ENCODE measurements at places on chromosomes 16 and 17.

DNA sequence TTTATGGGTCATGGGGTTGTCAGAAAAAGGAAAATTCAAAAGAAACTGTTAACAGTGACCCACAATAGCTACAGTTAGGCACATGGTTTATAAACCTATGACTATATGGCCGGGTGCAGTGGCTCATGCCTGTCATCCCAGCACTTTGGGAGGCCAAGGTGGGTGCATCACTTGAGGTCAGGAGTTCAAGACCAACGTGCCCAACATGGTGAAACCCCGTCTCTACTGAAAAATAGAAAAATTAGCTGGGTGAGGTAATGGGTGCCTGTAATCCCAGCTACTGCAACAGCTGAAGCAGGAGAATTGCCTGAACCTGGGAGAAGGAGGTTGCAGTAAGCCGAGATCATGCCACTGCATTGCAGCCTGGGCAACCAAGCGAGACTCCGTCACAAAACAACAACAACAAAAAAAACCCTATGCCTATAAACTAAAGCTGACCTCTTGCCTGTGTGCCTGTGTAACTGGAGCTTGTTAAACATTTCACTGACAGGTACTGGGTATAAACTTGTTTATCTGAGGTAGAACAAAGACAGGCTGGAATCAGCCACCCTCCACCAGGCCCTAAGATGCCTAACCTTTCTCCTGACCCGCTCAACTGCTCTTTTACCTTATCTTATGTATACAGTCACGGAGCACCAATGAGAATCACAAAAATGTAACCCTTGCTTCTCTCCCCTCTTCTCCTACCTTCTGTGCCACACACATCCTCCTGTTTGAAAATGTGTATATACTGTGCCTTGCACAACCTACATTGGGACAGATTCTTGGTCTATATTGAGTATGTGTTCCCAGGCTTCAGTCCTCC, 62.9 kb upstream of the ATF7IP2 start:
- H3K4me3 ChIP-seq, result no peak overlapping the region
- DNase-seq, result no peak
- H3K36me3 ChIP-seq, result no peaks in the 10 kb centered on the region
- H3K27ac ChIP-seq, result peak overlapping the region; percentile 17
- H3K27me3 ChIP-seq, result no peaks in the 10 kb centered on the region

DNA sequence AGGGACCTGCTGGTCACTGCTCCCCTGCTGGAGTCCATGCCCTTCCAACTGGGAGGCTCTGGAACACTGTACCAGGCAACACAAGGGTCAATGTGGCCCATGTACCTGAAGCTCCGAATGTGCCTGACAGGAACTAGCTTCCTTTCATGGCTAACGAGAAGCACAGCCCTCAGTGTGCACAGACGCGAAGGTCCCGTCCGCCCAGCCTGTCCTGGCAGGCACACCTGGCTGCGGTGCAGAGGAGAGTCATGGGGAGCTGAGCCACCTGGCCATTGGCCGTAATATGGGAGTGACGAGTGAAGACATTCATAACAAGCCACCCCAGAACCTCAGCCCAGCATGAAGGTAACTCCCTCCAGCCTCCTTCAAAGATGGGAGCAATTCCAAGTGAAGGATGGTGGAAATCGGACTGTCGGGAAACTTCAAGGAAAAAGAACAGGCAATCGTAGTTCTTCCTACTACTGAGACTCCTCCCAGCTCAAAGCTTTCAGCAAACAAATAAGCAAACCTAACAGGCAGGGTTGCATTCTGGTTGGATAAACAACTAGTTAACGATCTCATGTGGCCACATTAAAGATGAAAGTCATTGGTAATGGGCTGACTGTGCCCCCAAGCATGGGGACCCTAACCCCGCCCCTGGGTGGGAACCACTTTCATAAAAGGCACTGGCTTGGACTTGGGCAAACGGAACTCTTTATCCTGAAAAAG, 13.2 kb downstream of the TMEM11 start:
- DNase-seq, result no peak
- H3K27me3 ChIP-seq, result no peaks in the 10 kb centered on the region
- peaks cover 4% of the 10 kb centered on the region for H3K4me1 ChIP-seq
- H3K36me3 ChIP-seq, result no peaks in the 10 kb centered on the region
- no peak overlapping the region for H3K27ac ChIP-seq

- H3K27ac ChIP-seq, result no peak overlapping the region
- no peaks in the 10 kb centered on the region for H3K36me3 ChIP-seq
- no peaks in the 10 kb centered on the region for H3K27me3 ChIP-seq
- no peak overlapping the region for H3K4me3 ChIP-seq
- no peak for DNase-seq
- peaks cover 3% of the 10 kb centered on the region for H3K4me1 ChIP-seq
Observed at GRCh38 chr16:73878611-73879010, 418.0 kb upstream of the PSMD7 start.

DNA sequence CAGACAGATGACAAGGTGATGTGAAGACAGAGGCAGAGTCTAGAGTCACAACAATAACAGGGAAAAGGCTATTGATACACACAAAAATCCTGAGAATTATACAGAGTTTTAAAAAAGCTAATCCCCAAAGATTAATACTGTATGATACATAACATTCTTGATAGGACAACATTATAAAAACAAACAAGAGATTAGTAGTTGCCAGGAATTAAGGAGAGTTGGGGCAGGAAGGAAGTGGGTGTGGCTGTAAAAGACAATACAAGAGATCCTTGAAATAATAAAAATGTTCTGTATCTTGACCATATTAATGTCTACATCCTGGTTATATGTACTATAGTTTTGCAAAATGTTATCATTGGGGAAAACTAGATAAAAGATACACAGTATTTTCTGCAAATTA, 309.5 kb upstream of the PMFBP1 start:
- H3K4me3 ChIP-seq, result no peak overlapping the region
- H3K4me1 ChIP-seq, result no peaks in the 10 kb centered on the region
- H3K27ac ChIP-seq, result no peak overlapping the region
- no peaks in the 10 kb centered on the region for H3K36me3 ChIP-seq

- no peaks in the 10 kb centered on the region for H3K4me1 ChIP-seq
- H3K36me3 ChIP-seq, result no peaks in the 10 kb centered on the region
- peak within 1 kb of the TSS; percentile 71 for H3K27ac ChIP-seq
Observed at GRCh38 chr17:30291543-30292285, at the start of gene BLMH. Gene BLMH (minus strand): TSS chr17:30291944. CDS start chr17:30291819, 125 bp downstream.

DNA sequence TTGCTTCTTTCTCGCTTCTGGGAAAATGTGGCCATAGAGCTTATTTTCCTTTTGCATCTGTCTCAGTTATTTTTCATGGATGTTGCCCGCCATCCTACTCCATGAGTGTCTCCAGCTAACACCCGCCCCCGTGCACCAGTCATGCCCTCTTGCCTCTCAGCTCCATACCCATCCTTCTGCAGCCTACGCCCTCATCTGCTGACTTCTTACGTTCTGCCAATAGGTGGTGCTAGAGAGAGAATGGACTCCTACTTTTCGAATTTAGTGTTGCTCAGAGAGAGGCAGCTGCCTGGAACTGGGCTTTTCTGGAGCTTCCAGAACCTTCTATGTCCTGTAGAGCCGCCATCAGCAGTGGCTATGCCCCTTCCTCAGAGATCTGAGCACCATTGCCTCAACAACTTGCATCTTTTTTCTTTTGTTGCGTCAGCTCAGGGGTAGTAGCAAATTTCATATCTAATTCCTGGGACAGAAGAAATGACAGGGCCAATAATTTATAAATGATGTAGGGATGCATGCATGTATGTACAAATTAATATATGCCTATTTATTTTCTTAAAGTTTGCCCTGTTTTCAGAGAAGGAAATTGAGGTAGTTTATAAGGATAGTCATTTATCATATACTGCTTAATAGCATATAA, 119.7 kb upstream of the MYOCD start:
- no peaks in the 10 kb centered on the region for H3K27me3 ChIP-seq
- H3K36me3 ChIP-seq, result no peaks in the 10 kb centered on the region
- H3K4me1 ChIP-seq, result no peaks in the 10 kb centered on the region
- no peak overlapping the region for H3K27ac ChIP-seq
- DNase-seq, result peak; percentile 20

DNA sequence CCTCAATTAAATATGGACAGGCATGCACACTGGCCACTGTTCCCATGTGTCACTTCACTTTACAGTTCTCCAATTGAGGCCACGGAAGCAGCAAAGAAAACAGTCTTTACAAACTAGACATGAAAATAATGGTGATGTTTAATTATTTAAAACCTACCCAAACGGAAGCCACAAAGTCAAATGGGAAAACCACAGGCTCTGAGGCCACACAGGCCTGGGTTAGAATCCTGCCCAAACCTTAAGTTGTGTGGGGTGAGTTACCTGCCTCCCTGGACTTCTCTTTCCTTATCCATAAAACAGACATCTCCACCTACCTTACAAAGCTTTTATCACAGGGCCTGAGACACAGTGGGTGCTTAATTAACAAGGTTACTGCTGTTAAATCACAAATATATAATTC, 137.4 kb downstream of the PARN start:
- DNase-seq, result no peak
- H3K27me3 ChIP-seq, result no peaks in the 10 kb centered on the region
- no peak overlapping the region for H3K4me3 ChIP-seq
- peaks cover 25% of the 10 kb centered on the region for H3K4me1 ChIP-seq

DNA sequence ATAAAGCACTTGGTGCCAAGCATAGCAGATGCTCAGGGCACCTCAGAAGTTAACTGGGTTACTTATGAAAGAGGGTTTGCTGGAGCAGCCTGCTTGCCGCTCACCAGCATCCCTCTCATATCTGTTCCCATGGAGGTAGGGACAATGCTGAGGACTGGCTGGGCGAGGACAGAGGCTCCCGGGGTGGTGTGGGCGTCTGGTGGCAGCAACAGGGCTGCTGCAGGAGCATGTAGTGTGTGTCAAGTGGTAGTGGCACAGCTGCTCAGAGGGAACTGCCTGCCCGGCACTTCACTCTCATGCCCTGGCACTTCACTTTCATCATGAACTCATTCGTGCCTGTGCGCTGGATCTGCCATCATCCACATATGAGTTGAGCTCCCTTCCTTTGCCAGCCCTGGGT, 26.9 kb upstream of the ZNHIT3 start:
- no peaks in the 10 kb centered on the region for H3K4me1 ChIP-seq
- no peak for DNase-seq
- H3K27me3 ChIP-seq, result peaks cover 11% of the 10 kb centered on the region
- H3K27ac ChIP-seq, result no peak overlapping the region

GRCh38 chr17:40112191-40112711, 9.5 kb upstream of the MSL1 start:
- no peaks in the 10 kb centered on the region for H3K27me3 ChIP-seq
- no peak for DNase-seq
- no peaks in the 10 kb centered on the region for H3K36me3 ChIP-seq
- H3K4me1 ChIP-seq, result peaks cover 56% of the 10 kb centered on the region

GRCh38 chr17:10233161-10233560, 34.8 kb upstream of the GAS7 start:
- H3K27ac ChIP-seq, result no peak overlapping the region
- DNase-seq, result no peak
- H3K36me3 ChIP-seq, result no peaks in the 10 kb centered on the region

- no peaks in the 10 kb centered on the region for H3K36me3 ChIP-seq
- no peak overlapping the region for H3K4me3 ChIP-seq
- peaks cover 16% of the 10 kb centered on the region for H3K4me1 ChIP-seq
- peaks cover 24% of the 10 kb centered on the region for H3K27me3 ChIP-seq
- H3K27ac ChIP-seq, result no peak overlapping the region
Observed at GRCh38 chr16:162271-162991, 3.3 kb upstream of the HBM start.

GRCh38 chr17:38326996-38327792, 16.6 kb downstream of the GPR179 start:
- H3K4me1 ChIP-seq, result no peaks in the 10 kb centered on the region
- H3K36me3 ChIP-seq, result peaks cover 11% of the 10 kb centered on the region
- no peaks in the 10 kb centered on the region for H3K27me3 ChIP-seq

- no peak for DNase-seq
- peak overlapping the region; percentile 75 for H3K27ac ChIP-seq
- H3K36me3 ChIP-seq, result no peaks in the 10 kb centered on the region
- H3K4me3 ChIP-seq, result no peak overlapping the region
- H3K4me1 ChIP-seq, result peaks cover 8% of the 10 kb centered on the region
- peaks cover 6% of the 10 kb centered on the region for H3K27me3 ChIP-seq
Observed at GRCh38 chr17:50218071-50218759, 16.8 kb upstream of the COL1A1 start.

DNA sequence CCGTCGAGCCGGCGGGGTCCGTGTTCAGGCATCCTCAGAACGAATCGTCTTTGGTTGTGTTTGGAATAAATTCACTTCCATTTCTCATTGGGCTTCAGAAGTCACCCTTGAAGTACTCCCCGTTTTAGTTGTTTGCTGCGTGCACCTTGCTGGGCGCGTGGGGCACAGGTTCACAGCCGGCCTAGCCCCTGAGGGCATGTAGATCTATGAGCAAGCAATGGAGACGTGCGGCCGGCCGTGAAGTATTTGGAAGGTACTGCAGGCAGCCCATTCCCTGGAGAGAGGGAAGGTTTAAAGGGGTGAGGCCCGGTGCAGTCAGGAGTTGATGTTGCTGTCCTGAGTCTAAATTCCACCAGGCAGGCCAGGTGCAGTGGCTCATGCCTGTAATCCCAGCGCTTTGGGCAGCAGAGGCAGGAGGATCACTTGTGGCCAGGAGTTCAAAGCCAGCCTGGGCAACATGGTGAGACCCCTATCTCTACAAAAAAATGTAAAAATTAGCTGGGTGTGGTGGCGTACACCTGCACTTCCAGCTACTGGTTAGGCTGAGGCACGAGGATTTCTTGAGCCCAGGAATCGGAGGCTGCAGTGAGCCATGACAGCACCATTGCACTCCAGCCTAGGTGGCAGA, 714 bp downstream of the ACSF3 start:
- H3K4me1 ChIP-seq, result peaks cover 36% of the 10 kb centered on the region
- no peak for DNase-seq
- H3K27ac ChIP-seq, result peak overlapping the region; percentile 57
- H3K4me3 ChIP-seq, result peak overlapping the region; percentile 5
- H3K36me3 ChIP-seq, result no peaks in the 10 kb centered on the region

DNA sequence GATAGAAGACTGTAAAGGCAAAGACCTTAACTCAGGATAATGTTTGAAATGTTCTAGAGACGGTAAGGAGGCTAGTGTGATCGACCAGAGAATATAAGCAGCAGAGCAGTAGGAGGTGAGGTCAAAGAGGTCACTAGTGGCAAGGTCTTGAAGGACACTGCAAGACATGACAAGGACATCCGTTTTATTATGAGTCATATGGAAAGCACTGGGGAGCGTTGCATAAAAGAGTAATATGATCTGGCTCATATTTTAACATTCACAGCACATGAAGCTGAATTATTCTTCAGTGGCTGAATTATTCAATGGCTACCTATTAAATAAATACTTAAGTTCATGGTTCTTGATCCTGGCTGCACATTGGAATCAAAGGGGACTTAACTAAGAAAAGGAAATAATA, 123.7 kb downstream of the SOX9 start:
- no peak overlapping the region for H3K27ac ChIP-seq
- no peak overlapping the region for H3K4me3 ChIP-seq
- DNase-seq, result no peak
- H3K4me1 ChIP-seq, result no peaks in the 10 kb centered on the region
- no peaks in the 10 kb centered on the region for H3K36me3 ChIP-seq
- no peaks in the 10 kb centered on the region for H3K27me3 ChIP-seq

DNA sequence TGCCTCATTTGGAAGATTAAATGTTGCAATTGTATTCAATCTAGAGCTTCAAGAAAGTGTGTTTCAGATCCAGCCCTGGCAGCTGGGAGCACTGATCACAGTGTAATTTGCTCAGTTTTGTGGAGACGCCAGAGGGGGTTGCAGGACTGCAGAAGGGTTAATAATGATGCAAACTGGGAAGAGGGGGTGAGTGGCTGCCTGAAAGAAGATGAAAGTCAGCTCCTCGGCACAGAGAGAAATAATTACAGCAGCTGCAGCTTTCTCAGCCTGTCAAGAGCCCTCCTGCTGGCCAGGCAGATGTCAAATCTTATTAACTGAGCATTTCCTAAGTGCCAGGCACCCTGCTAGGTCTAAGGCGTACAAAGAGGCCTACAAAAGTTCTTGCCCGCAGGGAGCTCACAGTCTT, 97.7 kb downstream of the ZNF18 start:
- DNase-seq, result no peak
- no peak overlapping the region for H3K27ac ChIP-seq
- no peaks in the 10 kb centered on the region for H3K27me3 ChIP-seq

All from adrenal gland (tissue), 19 donors.